ENCODE measurements at places on chromosomes 1 and 21. TPM values are rescaled to one million over a fixed set of nuclear protein-coding genes. Genes with fewer than 3 reads are reported as not detected.
A peak's percentile ranks its signal among the peaks of the same experiment; 100 is the strongest.

GRCh38 chr1:46219551-46220520, 16.7 kb downstream of the LURAP1 start:
- no peaks in the 10 kb centered on the region for H3K27me3 ChIP-seq
- no peak overlapping the region for H3K27ac ChIP-seq
- no peak for DNase-seq
- H3K4me3 ChIP-seq, result no peak overlapping the region
- H3K36me3 ChIP-seq, result no peaks in the 10 kb centered on the region

DNA sequence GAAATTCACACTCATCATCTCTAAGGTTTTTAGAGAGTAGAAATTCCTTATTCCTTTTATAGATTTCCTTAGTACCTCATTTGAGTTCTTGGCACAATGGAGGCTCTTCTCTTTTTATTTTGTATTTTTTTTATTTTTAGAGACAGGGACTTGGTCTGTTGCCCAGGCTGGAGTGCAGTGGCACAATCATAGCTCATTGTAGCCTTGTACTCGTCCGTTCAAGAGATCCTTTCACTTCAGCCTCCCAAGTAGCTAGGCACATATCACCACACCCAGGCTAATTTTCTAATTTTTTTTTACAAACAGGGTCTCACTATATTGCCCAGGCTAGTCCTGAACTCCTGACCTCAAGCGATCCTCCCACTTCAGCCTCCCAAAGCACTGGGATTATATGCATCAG, 29.6 kb downstream of the RGL1 start:
- no peaks in the 10 kb centered on the region for H3K4me1 ChIP-seq
- H3K27me3 ChIP-seq, result no peaks in the 10 kb centered on the region
- no peak for DNase-seq
- no peak overlapping the region for H3K27ac ChIP-seq
- no peaks in the 10 kb centered on the region for H3K36me3 ChIP-seq

GRCh38 chr1:245831518-245831917, 675.6 kb downstream of the SMYD3 start:
- no peak overlapping the region for H3K27ac ChIP-seq
- no peaks in the 10 kb centered on the region for H3K36me3 ChIP-seq
- DNase-seq, result no peak
- H3K4me1 ChIP-seq, result no peaks in the 10 kb centered on the region

The RALGPS2 gene
- total RNA-seq, result 45.2 TPM

GRCh38 chr1:26110731-26111529, 694 bp upstream of the PDIK1L start:
- H3K27ac ChIP-seq, result peak overlapping the region; percentile 95
- DNase-seq, result peak; percentile 68
- H3K36me3 ChIP-seq, result no peaks in the 10 kb centered on the region
- H3K4me1 ChIP-seq, result peaks cover 7% of the 10 kb centered on the region
- no peaks in the 10 kb centered on the region for H3K27me3 ChIP-seq
- peak overlapping the region; percentile 98 for H3K4me3 ChIP-seq

- no peaks in the 10 kb centered on the region for H3K27me3 ChIP-seq
- no peak overlapping the region for H3K27ac ChIP-seq
- no peak overlapping the region for H3K4me3 ChIP-seq
- no peaks in the 10 kb centered on the region for H3K4me1 ChIP-seq
- DNase-seq, result no peak
Measured at GRCh38 chr1:158864595-158864994, 33.4 kb downstream of the MNDA start.

The B3GALT5 gene
- not detected for total RNA-seq
